Activated T-helper 1 cell treated with anti-CD3 and anti-CD28 coated beads, Interleukin-2, amount 50 U/mL, for 16 hours (primary cell): ENCODE measurements at places on chromosomes 3 and 15.

- no peak for DNase-seq
Observed at GRCh38 chr3:71008350-71008935, 575.1 kb downstream of the FOXP1 start.

GRCh38 chr3:153785901-153786300 is 335.3 kb upstream of the ARHGEF26 start:
- no peak for DNase-seq

GRCh38 chr15:25790000-25790660 is 73.0 kb downstream of the ATP10A start:
- no peak for DNase-seq

GRCh38 chr3:181868576-181869082 is 156.9 kb downstream of the SOX2 start:
- no peak for DNase-seq

DNA sequence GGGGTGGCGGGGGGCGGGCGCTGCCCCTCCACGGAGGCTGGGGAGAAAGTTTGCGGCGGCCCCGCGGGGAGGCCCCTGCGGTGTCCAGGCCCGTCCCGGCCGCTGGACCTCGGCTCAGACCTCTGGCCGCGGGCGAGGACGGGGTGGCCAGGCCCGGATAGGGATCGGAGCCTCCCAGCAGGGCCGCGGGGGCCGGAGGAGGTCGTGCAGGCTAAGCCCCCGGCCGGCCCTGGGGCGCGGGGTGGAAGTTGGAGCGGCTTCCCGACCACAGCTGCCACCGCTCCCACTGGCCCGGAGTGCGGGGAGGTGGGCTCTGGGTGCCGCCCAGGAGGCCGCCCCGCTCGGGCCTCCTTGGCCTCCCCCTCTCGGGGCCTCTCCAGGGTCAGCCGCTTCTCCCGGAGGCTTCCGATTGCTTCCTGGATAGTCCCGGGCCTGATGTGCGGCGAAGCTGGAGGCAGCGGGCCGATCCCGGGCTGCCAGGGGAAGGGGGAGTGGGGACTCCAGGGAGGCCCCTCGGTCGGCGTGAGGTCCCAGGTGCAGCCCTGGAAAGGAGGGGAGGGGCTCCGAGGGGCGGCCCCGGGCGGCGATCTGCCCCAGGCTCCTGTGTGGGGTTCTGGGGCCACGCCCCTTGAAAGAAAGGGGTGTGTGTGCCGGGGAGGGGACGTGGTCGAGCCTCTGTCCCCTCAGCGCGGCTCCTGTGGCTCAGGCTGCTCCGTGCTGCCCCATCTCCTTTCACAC is 907 bp downstream of the PLXNA1 start:
- DNase-seq, result no peak

GRCh38 chr3:55637906-55638638 is 151.0 kb upstream of the WNT5A start:
- no peak for DNase-seq

- DNase-seq, result no peak
Observed at GRCh38 chr3:60036803-60037202, 987.0 kb upstream of the CFAP20DC start.
